ENCODE measurements at places on chromosomes 2 and 18. TPM values are rescaled to one million over a fixed set of nuclear protein-coding genes. Genes with fewer than 3 reads are reported as not detected.
A peak's percentile ranks its signal among the peaks of the same experiment; 100 is the strongest.

DNA sequence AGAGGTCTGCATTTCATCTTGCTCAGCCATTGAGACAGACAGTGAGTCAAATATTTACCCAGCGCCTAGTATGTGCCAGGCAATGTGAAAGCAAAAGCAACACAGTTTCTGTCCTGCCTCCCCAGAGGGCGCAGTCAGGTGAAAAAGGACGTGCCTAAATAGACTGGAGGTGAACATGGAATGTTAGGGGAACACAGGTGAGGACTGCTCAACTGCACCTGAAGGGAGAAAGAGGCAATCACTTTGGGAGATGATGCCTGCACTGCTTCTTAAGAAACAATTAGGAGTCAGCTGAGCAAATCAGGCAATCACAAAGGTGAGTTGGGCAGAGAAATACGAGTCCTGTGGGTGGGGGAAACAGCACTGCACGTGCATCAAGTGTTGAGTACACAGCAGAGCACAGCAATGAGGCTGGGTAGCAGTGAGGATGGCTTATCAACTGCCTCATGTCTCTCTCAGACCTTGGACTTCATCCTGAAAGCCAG is 218.3 kb upstream of the SMAD7 start:
- no peak for DNase-seq

DNA sequence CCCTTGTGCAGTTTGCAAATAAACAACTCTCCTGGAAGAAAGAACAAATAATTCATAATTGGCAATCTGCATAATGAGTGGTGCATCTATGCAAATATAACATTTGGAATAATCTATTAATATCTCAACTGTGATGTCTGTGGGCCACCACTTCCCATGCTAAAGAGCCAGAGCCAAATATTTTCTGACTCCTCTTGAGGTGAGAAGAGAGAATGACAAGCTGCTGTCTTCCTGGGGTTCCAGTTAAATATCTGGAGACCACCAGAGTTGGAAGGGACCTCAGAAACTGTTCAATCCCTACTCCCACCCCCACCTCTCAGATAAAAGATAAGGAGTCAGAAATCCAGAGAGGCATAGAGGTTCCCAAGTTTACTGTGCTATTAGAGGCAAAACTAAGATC is 241.0 kb upstream of the SLC14A2 start:
- no peak for DNase-seq

DNA sequence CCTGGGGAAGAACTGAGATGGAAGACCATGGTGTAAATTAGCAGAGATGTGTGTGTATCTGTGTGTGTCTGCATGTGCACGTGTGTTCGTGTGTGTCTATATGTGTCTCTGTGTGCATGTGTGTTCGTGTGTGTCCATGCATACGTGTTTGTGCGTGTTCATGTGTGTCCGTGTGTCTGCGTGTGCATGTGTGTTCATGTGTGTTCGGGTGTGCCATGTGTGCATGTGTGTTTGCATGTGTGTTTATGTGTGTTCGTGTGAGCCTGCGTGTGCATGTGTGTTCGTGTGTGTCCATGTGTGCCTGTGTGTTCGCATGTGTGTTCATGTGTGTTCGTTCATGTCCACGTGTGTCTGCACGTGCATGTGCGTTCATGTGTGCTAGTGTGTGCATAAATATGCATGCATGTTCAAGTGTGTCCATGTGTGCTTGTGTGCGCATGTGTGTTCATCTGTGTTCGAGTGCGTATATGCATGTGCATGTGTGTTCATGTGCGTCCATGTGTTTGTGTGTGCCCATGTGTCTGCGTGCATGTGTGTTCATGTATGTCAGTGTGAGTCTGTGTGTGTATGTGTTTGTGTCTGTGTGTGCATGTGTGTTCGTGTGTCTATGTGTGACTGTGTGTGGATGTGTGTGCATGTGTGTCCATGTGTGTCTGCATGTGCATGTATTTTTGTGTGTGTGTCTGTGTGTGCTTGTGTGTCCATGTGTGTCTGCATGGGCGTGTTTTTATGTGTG is 3.1 kb downstream of the NEU2 start:
- no peak for DNase-seq

GRCh38 chr18:57141208-57142129 is 5.4 kb upstream of the BOD1L2 start:
- peak; percentile 83 for DNase-seq

RNF144A gene
- 21.2 TPM for total RNA-seq

FAHD2A gene
- total RNA-seq: 31.3 TPM

SETBP1 gene
- 21.2 TPM for total RNA-seq

GRCh38 chr2:184455624-184456023 is 142.7 kb upstream of the ZNF804A start:
- DNase-seq: no peak

NYAP2 gene
- not detected for total RNA-seq

TMEM247 gene
- not detected for total RNA-seq

DNA sequence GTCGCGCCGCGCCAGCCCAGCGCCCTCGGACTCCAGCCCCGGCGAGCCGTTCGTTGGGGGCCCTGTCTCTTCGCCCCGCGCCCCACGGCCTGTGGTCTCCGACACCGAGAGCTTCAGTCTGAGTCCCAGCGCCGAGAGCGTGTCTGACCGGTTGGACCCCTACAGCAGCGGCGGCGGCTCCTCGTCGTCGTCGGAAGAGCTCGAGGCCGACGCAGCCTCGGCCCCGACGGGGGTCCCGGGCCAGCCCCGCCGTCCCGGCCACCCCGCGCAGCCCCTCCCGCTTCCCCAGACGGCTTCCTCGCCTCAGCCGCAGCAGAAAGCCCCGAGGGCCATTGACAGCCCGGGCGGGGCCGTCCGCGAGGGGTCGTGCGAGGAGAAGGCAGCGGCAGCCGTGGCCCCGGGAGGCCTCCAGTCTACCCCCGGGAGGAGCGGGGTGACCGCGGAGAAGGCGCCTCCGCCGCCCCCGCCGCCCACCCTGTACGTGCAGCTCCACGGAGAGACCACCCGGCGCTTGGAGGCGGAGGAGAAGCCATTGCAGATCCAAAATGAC is 1.4 kb downstream of the PHLPP1 start:
- peak; percentile 56 for DNase-seq
